ENCODE measurements at places on chromosomes 5 and 9.

GRCh38 chr5:109388407-109388806, 21.4 kb downstream of the PJA2 start:
- no peak for DNase-seq

DNA sequence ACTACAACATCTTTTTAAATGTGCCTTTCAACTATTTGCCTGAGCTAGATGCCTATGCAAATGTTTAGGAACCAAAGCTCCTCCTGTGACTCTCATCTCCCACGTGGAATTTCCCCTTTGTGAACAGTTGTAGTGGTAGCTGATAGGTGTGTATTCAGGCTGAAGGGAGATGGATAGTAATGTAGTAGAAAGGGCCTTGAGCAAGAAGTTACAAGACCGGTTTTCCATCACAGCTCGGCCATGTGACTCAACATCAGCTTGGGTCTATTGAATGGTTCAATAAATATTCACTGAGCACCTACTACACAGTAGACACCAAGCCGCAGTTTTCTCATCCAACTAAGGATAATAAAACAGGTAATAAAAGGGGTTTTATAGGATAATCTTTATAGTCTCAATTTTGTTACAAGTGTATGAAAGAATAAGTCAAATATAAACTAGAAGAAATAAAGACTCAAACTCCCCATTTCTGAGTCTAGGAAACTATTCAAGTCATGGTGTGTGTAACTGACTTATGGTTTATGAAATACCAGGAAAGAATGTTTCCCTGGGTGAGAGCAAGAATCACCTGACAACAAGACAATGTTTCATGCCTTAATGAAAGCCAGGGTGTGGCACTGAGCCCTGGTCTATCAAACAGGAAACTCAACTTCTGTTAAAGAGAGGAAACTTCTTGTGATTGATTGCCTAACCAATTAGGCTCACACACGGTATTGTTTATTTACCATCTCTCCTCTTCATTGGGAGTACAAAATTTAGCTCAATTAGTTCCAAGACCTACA, 187.1 kb upstream of the SPEF2 start:
- DNase-seq: no peak

GRCh38 chr5:94184870-94185269, 433.5 kb downstream of the KIAA0825 start:
- DNase-seq: no peak

- no peak for DNase-seq
These were observed 93.7 kb upstream of the MRPS30 start for GRCh38 chr5:44714871-44715561.

DNA sequence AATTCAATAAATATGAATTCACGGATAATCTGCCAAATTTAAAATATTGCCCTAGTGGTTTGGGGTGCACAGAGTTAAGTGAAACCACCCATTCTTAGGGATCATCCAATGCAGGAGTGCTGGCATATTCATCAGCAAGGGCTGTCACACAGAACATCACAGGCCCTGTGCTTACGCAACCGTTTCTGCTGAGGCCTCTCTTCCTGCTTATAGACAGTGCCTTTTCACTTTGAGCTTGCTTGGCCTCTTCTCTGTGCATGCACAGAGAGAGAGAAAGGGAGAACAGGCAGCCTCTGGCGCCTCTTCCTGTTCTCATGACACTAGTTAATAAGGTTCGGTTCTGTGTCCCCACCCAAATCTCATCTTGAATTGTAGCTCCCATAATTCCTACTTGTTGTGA, 366.3 kb downstream of the ICE1 start:
- DNase-seq: no peak

- no peak for DNase-seq
These were observed 5.8 kb upstream of the TGFBI start for GRCh38 chr5:136022965-136023364.

DNA sequence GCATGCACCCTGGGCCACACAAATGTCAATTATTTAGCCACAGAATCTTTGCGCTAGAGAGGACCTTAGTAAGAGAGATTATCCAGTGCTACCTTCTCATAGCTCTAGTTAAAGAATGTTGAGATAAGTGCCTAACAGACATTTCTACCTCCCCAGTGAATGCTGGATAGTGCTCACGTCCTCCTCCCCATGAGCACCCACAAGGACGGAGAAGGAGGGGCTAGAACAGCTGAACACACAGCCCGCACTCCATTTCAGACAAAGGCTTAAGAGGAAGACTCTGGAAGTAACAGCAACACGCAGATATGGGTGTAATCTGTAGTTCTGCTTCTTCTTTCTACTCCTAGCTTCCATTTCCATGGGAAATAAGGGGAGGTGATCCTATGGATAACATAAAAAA, 120.5 kb downstream of the FEM1C start:
- no peak for DNase-seq

DNA sequence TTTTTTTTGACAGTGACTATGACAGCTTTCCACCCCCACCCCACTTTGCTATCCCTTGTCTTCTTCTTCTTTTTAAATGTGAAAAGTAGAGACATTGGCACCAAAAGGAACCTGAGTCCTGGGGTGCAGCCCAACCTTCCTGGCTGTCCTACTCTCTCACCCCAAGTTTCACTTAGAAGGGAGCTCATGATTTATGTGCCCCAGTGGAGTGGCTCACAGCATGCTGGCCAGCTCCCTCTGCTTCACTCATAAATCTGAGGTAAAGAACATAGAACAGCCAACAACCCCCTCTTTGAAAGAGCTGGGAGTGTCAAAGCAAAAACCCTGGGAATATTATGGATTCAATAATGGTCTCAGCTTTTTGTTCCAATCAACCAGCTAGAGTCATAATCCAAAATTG, 196.3 kb upstream of the DAPK1 start:
- no peak for DNase-seq

GRCh38 chr9:89066835-89067234, 75.6 kb downstream of the S1PR3 start:
- DNase-seq: no peak

DNA sequence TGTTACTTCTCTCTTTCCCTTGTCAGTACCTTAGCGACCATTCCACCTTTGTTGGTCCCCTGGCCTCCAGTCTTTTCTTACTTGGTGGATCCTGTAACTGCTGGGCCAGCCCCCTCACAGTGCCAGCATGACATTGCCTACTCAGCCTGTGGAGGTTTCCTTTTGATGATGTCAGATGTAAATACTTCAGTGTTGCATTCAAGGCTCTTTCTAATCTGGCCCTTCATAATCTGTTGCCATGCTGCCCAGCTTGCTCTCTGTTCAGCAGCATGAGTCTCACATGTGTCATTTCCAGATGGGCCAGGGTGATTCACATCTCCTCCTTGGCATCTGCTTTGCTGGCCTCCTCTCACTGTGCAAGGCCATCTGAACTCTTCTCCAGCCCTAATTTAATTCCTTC, 57.1 kb downstream of the MAST4 start:
- no peak for DNase-seq

DNA sequence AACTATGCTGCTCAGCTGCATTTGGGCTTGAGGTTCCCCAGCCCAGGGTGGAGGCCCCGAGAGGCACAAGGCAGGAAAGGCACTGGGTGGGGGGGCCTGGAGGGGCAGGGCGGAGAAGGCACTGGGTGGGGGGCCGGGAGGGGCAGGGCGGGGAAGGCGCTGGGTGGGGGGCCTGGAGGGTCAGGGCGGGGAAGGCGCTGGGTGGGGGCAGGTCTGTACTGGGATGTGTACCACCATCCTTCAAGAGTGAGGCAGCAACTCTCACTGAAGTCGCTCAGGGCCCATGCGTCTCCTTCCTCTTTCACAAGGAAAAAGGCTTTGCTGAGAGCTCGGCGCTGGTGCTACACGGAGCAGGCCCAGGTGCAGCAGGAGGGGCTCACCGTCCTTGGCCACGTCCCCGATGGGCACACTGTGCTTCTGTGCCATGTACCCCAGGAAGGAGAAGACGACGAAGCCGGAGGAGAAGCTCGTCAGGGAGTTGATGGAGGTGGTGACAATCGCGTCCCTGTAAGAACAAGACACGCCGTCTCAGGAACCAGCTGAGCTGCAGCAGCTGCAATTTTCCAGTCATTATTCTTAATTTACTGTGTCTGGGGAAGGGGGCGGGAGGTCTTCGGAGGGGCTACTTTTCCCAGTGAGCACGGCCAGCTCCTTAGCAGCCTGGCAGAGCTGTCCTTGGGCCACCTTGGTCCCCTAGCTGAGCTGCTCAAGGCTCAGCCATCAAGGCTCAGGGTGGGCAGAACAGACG, 30.8 kb downstream of the SLC6A3 start:
- no peak for DNase-seq

DNA sequence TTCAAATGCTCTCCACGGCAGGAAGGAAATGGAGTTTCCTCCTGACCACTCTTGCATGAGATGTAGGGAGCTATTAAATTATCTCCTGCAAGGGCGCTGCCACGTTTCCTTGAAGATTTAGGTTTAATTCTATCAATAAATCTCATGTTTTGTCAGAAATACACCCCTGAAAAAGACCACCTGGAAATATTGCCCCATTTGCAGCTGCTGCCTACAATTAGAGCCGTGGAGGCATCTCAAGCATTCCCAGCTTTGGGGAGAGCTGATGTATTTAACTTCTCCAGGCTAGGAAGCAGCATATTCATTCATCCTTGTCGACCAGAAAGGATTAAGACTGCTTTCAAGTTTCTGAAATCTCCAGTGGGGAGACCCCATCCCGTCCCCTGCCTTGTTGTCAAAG, 40.5 kb downstream of the CCNJL start:
- no peak for DNase-seq

DNA sequence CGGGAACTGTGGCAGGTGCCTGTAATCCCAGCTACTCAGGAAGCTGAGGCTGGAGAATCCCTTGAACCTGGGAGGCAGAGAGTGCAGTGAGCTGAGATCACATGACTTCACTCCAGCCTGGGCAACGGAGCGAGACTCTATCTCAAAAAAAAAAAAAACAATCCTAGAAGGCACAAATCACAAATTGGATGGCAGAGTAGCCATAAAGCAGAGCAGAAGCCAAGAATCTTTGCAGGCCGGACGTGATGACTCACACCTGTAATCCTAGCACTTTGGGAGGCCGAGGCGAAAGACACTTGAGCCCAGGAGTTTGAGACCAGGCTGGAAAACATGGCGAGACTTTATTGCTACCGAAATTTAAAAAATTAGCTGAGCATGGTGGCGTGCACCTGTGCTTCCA, 9.2 kb upstream of the FUBP3 start:
- no peak for DNase-seq

DNA sequence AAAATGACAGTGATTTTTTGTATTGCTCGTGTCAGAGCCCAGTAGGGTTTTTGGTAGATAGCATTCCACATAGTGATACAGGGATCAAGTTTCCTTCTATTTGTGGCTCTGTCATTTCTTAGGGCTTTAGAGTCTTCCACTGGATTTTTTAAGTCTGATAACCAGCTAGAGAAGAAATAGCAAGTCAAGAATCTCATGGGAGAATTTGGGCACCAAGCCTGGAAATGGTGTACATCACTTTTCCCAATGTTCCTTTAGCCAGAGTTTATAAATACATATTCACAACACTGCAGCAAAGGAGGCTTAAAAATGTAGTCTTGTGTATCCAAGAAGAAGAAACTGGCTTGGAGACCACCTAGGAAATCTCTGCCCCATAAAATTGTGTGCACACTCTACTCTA, 647.1 kb upstream of the KLF4 start:
- no peak for DNase-seq

- DNase-seq: no peak
These were observed 20.8 kb downstream of the CNTFR start for GRCh38 chr9:34568774-34569173.

GRCh38 chr9:95104980-95105379, 212.5 kb downstream of the FANCC start:
- no peak for DNase-seq

GRCh38 chr5:79236970-79237739, 1.2 kb downstream of the JMY start:
- peak; percentile 16 for DNase-seq

DNA sequence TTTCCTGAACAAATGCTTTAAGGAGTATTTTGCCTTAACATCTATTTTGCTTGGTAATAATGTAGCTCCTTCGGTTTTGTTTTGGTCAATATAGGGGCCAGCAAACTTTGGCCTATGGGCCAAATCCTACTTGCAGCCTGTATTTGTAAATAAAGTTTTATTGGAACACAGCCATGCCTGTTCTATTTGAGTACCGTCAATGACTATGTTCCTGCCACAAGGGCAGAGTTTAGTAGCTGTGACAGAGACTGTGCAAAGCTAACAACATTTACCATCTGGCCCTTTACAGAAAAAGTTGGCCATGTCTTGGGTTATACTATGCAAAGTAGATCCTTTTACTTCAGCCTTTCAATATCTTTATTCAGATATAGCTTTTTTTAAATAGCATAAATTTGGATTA, 113.4 kb downstream of the NR3C1 start:
- no peak for DNase-seq

DNA sequence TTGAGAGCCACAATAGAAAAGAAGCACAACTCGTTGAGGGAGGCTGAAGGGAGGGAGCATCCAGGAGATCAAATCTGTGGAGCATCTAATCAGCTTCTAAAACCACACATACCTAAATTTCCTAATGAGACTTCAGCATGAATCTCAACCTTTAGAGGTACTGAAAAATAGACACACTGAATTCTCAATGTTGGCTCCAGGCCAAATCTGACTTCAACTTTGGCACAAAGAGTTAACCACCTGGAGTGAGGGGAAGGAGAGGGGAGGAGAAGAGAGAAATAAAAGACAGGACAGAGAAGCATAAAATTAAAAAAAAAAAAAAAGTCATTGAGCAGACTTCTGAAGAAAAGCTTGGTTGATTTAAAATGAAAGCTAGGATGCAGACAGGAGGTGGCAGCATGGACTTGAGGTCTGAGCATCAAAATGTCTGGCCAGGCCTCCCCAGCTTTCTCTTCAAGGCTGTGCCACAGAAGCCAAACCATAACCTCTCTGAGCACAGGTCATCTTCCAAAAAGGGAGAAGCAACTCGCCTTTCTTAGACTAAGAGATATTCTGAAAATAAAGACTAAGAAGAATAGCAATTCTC, 205.6 kb downstream of the DENND1A start:
- no peak for DNase-seq

GRCh38 chr5:113204525-113205161, 228.0 kb downstream of the DCP2 start:
- DNase-seq: no peak
